ENCODE measurements at places on chromosomes 6 and 20.

GRCh38 chr20:24388828-24389380 is 80.5 kb upstream of the SYNDIG1 start:
- no peak for DNase-seq

DNA sequence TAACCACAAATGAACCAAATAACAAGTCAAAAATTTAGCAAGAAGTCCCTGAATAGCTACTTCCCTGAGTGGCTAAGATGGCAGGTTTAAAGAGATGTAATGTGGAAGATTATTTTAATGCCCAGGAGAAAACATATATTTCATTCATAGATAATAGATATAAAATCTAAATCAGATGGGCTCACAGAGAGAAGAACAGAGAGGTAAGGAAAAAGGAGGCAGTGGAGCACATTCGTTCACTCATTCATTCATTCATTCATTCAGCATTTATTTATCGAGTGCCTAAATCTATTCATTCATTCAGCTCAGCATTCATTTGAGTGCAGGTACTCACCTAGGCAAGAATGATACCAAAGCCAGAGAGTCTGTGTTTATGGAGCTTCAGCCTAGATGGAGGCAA is 32.1 kb upstream of the IYD start:
- no peak for DNase-seq

DNA sequence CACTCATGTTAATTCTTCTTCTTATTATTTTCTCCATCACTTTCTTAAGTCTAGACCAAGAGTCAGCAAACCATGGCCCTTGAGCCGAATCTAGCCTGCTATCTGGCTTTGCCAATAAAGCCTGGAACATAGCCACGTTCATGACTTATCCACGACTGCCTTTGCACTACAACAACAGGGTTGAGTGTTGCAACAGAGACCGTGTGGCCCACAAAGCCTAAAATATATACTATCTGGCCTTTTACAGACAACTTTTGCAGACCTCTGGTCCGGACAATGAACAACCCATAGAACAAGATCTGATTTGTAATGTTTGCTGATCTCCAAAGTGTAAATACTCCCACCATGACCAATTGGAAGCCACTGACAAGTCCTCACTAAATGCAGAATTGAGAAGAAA is 140.5 kb upstream of the CDYL start:
- no peak for DNase-seq

GRCh38 chr6:3648724-3649123 is 102.8 kb downstream of the PXDC1 start:
- DNase-seq: no peak

DNA sequence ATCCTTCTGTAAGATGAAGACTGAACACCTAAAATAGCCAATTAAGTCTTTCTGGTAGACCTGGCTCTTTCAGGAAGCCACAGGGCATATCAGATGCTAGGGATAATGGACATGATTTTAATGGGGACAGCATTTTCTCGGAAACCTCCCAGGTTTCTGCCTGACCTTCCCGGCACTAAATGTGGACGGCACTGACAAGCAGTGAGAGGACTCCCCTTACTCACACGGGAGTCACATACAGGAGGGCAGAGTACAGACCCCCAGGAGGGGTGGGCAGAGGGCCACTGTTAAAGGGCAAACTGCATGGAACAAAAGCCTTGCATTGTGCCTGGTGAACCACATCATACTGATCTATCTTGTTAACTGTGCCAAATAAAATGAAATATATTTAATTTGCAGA is 19.9 kb downstream of the PSMG4 start:
- DNase-seq: no peak

DNA sequence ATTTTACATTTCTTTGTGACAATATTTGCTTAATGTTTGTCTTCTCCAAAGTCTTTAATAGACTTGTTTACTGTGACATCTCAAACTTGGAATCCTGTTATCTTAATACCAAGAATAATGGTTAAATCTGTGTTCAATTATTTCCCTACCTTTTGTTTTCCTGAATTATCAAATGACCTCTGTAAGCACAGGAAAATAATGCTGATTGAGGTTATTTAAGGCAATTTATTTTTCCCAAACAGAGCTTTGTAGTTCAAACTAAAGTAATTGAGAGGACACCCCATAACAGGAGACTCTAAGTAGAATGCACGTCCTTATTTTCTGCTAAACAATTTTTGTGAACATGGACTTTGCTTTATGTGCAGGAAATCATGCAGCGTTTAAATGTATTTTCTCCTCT is 195.0 kb downstream of the BTBD3 start:
- DNase-seq: no peak

DNA sequence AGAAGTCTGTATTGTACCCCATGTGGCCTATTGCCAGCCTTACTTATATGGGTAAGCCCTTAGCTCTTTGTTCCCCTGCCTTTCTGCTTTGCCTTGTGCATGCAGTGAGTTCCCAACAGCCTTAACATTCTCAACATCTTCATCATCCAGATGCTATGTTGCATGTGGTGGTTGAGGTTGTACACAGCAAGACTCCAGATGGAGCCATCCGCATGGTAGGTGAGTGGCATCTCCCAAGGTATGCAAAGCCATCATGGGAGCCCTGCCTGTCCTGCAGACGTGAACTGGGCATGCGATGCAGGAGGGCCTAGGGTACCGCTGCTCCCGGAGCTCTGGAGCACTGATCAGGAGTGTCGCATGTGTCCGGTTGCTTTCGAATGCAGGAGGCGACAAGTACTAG is 16.1 kb downstream of the CEP43 start:
- no peak for DNase-seq

- no peak for DNase-seq
These were observed 54.5 kb upstream of the IPCEF1 start for GRCh38 chr6:154411076-154411475.

- DNase-seq: no peak
These were observed 508.4 kb downstream of the HDGFL1 start for GRCh38 chr6:23077772-23078171.

GRCh38 chr20:50471231-50471630 is 39.0 kb upstream of the PTPN1 start:
- no peak for DNase-seq

- no peak for DNase-seq
These were observed 92.5 kb upstream of the HDGFL1 start for GRCh38 chr6:22476811-22477390.

DNA sequence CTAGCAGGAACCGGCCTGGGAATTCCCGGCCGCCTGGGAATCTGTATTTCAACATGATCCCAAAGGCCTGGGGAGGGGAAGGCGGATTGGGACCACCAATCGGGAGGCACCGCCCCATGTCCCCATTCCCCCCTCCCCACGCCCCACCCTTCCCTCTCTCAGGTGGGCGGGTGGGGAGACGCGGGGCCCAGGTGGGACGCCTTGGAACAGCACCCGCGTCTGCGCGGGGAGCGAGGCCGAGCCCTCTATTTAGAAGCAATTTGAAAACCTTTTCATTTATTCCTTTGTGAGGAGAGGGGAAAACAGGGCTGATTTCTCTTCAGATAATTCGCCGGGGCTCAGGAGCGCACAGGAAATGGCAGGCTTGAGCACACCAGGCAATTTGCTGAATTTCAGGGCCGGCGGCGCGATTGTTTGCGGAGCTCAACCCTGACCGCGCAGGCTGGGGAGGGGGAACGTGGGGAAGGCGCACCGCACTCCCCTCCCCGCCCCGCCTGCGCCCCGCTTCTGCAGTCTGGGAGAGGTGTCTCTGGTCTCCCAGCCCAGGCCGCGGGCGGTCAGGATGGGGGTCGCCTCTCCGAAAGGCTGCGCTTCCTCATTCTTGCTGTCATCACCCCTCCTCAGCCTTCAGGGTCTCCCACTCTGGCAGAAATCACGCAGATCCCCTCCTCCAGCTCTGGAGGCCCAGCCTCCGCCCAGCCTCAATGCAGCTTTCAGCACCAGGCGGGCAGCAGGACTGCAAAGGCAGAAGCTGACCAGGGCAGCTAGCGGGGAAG is 170.0 kb downstream of the GRM4 start:
- no peak for DNase-seq

- no peak for DNase-seq
These were observed 429.5 kb upstream of the ARID1B start for GRCh38 chr6:156347656-156348055.

DNA sequence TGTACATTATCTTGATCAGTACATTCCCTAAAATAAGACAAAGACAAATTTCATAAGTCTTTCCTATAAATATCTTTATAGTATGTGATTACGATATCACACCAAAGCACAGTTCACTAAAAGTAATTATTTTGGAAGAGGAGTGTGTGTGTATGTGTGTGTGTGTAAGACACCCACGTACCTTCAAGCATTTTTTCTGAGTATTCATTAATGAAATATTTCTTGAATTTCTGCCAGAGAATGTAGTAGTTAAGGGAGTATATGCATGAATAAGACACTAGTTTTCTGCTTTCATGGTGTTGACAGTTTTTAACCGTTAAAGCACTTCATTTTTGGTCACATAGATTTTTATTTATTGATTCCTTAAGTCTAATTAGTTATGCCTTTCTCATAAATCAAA is 36.8 kb downstream of the MANEA start:
- no peak for DNase-seq

- no peak for DNase-seq
These were observed 66.1 kb downstream of the FAM50B start for GRCh38 chr6:3915076-3915791.

DNA sequence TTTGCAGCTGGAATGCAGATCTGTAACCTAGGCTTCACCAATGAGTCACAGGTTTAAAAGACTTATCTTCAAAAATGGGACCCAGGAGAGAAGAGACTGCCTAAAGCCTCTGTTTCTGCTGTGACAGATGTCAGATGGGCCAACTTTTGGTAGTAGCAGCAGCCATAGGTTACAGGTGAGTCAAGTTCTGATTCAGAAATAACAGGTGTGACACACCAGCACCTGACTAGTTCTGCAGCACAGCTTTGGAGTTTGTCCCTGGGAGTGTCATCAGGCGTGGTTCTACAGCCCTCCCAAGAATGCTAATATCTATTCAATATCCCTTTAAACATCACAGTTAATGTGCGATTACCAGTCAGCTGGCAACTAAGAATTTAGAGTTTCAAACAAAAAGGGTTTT is 121.9 kb upstream of the BTN3A2 start:
- DNase-seq: no peak

DNA sequence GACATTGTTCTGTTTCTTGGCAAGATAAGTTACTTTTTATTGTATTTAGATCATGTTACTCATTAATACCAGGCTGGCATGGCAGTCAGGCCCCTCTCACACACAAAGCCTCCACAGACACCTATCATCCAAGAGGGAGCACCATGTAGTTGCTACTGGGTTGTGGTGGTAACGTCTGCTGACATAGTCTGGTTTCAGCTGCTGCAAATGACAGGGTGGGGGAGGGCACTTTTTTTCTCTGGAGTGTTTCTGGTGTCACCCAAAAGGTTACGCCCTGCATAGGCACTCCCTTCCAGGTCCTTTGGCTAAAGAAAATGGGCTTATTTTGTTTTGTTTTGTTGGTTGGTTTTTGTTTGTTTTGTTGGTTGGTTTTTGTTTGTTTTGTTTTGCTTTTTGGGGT is 236.4 kb upstream of the RIMS1 start:
- no peak for DNase-seq
